ENCODE measurements at places on chromosomes 4 and X.
A peak's percentile ranks its signal among the peaks of the same experiment; 100 is the strongest.

DNA sequence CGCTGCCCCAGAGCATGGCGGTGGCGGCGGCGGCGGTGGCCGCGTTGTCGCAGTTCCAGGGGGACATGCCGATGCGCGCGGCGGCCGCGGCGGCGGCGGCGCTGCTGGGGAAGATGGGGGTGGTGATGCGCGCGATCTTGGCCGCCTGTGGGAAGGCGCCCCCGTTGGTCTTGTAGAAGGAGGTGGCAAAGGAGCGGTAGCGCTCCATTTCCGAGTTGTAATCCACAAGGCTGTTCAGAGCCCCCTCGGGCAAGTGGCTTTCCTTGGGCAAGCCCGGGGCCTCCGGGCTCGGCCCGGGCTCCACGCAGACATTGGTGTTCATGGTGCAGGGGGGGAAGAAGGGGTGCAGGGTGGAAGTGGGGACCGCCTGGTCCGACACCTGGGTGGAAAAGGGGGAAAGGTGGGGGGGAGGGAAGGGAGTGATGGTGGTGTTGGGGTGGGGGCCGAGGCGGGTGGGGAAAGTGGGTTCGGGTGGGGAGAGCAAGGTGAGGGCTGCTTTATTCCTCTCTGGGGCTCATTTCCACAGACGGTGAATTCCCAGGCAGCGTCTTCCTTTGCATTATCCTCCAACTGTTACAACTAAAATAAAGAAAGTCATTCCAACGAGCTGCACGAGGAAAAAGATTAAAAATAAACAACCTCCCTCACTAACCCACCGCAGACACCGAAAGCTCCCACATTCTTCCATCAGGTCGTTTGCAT lies 3.1 kb downstream of the CXXC4 start:
- no peak for DNase-seq

GRCh38 chrX:9775930-9776329 lies 10.3 kb upstream of the GPR143 start:
- no peak for DNase-seq

DNA sequence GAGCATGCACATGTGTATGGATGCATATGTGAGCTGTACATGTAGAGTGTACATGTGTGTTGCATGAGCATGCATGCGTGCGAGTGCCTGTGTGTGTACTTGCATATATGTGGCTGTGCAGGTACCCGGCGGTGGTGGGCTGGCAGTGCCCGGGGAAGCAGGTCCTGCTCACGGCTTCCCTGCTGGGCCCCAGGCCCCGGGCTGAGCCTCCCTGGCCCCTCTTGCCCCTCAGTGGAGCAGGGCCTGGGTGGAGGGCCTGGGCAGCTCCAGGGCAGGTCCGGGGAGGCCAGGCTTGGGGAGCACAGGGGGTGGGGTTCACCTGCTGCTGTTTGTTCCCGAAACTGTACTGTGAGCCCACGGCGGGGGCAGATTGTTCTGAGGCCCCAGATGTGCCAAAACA lies 9.4 kb downstream of the NAT8L start:
- DNase-seq = no peak

- DNase-seq = no peak
Observed at GRCh38 chrX:3655181-3655580, 58.3 kb downstream of the PRKX start.

DNA sequence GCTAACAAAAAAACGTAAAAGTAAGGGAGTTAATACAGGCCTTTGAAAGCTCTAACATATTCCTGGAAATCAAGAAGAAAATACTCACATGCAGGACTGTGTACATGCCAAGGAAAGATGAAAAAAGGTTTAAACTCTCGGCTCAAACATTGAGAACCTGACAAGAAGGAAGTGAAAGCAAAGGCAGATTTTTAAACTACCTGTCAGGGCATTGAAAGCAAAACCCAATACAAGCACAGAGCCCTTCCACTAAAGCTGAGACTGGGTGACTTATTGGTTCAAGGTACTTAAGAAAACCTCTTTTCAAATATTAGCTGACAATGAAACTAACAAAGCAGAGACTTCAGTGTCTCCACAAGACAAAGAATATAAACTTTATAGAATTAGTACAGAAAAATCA lies 313.0 kb upstream of the GRID2 start:
- no peak for DNase-seq

DNA sequence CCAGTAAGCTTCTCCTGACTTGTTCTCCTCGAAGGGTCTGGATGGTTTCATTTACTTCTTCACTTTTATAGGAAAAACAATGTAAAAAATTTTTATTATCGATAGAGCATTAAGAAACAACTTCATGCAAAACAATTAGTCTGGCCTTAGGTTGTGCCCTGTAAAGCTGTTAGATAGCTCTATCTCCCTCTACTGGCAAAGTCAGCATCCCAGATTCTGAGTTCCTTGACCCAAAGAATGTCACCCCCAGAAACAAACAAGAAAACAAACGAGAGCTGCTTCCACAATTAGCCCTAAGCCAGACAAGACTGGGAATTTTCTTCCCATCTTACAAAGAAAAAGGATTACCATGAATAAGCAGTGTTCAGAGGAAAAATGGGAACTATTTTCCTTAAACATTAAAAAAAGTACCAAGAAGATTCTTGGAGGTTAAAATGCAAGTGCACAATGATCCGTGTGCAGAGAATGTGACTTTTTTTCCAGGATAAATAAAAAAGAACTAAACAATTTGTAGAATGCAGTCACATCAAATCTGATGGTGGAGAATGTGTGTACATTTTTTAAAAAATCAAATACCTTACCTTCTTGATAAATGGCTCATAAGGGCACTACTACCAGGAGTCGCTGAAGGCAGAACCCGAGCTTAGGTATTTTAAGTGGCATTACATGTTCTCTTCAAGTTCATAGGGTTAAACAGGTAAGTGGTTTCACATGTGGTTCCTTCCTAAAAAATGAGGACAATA lies 293.2 kb downstream of the FBXO8 start:
- no peak for DNase-seq

GRCh38 chrX:10015723-10016518 lies 48.8 kb downstream of the CLDN34 start:
- DNase-seq = no peak

DNA sequence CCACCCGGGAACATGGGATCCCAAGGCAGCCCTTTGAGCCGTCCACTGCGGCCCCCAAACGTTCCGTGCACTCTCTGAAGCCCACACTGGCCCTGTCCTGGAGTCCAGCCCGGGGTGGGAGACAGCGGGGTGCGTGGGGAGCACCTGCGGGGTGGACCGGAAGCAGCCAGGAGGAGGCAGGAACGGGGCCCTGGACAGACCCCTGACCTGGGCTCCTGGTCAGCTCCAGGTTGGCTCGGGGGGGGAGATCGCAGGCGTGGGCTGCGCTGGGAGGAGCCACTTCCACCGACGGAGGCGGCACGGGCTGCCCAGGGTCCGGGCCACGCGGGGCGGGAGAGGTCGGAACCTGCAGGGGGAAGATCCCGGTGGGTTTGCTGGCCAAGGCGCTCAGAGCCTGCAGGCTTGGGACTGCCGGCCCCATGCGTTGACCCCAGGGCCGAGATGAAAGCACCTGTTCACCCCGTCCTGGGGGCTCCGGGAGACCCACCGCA lies 5.7 kb upstream of the PLCXD1 start:
- no peak for DNase-seq

GRCh38 chr4:112423591-112423990 lies 92.4 kb downstream of the NEUROG2 start:
- no peak for DNase-seq

GRCh38 chr4:7235030-7235380 lies 42.7 kb downstream of the SORCS2 start:
- DNase-seq = no peak

DNA sequence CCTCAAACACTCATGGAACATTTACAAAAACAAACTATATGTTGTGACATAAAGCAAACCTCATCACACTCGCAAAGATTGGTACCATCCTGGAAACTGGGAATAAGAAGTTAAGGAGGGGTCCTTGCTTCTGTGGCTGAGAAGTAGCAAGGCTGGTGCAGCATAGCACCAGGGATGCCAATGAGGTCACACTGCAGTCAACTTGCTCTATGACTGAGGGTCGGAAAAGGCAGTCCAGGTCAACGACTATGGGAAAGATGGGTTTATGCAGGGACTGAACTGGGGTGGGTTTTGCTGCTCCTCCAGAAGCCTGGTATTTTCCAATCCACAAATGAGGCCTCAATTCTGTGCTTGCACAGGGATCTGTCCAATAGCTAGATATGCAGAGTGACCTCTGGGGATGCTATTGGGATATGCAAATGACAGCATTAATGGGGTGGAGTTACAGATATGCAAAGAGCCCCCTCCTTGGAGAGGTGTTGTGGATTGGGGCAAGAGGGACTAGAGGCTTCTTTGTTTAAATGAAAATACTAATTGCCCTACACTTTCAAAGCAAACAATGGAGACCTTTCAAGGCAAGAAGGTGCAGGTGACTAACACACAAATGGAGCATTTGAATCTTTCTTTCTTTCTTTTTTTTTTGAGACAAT lies 7.2 kb upstream of the IL13RA1 start:
- no peak for DNase-seq

- DNase-seq = no peak
Observed at GRCh38 chr4:146346276-146346675, 131.9 kb downstream of the REELD1 start.

- DNase-seq = no peak
Observed at GRCh38 chr4:184599492-184600135, 49.6 kb downstream of the CASP3 start.

GRCh38 chr4:73415807-73416238 lies 11.7 kb downstream of the ALB start:
- DNase-seq = no peak

DNA sequence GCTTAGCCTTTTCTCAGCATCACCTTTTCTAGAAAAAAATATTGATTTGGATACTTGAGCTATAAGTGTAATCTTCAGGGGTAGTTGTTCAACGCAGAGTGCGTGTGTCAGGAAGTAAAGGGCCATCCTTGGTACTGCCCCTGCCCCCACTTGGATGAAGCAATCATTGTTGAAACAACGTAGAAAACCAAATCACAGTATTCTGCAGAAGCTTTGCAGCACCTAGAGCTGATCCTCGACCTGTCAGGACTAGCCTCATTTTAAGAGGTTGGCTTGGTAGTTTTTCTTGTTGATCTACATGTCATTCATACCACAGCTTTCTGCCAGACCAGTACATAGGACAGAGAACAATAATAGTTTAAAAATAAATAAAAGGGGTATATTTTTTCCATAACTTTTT lies 65.3 kb upstream of the MYOZ2 start:
- no peak for DNase-seq

GRCh38 chr4:140180577-140180976 lies 26.6 kb upstream of the MAML3 start:
- DNase-seq = no peak

DNA sequence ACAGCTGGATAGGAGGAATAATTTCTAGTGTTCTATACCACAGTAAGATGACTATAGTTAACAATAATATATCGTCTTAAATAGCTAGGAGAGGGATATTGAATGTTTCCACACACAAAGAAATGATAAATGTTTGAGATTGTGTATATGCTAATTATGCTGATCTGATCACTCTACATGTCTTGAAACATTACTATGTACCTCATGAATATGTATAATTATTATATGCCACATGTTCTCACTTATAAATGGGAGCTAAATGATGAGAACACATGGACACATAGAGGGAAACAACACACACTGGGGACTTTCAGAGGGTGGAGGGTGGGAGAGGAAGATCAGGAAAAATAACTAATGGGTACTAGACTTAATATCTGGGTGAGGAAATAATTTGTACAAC lies 53.2 kb upstream of the MAGEA4 start:
- DNase-seq = no peak

- DNase-seq = no peak
Observed at GRCh38 chr4:6087669-6088341, 69.6 kb upstream of the C4orf50 start.

- DNase-seq = no peak
Observed at GRCh38 chr4:14117575-14118238, 490.2 kb upstream of the BOD1L1 start.

GRCh38 chr4:86556791-86557415 lies 37.2 kb upstream of the PTPN13 start:
- DNase-seq = no peak

GRCh38 chrX:49063715-49064114 lies 4.9 kb downstream of the CCDC120 start:
- DNase-seq = no peak

- no peak for DNase-seq
Observed at GRCh38 chrX:70973221-70973620, 42.3 kb upstream of the SLC7A3 start.

DNA sequence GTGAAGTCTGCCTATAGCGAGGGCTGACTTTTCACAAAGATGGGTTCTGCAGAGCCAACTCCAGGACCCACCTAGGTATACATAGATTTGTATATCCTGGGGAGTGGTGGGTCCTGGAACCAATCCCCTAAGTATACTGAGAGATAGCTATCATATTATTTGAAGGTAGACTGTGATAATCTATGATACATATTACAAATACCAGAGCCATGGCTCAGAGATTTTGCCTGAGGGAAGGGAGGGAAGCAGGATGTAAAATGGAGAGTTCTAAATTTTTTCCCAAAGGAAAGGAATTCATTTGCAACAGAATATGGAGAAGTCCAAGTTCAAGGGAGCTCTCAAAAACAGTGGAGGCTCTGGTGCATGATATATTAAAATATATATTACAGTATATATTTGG lies 7.2 kb downstream of the TCEAL3 start:
- no peak for DNase-seq

DNA sequence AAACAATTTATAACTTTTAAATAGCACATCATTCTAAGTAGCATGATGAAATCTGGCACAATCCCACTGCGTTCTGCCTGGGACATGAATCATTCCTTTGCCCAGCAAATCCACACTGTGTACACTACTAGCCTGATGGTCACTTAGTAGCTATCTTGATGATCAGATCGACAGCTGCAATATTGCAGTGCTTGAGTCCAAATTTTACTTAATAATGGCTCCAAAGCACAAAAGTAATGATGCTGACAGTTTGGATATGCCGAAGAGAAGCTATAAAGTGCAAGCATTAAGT lies 86.6 kb upstream of the NPNT start:
- no peak for DNase-seq

- peak; percentile 47 for DNase-seq
Observed at GRCh38 chr4:54840992-54841768, 183.4 kb downstream of the KIT start.

GRCh38 chr4:58368221-58368620 lies 1258.0 kb upstream of the IGFBP7 start:
- no peak for DNase-seq

GRCh38 chrX:35664833-35665232 lies 133.3 kb upstream of the MAGEB16 start:
- DNase-seq = no peak

GRCh38 chr4:6769233-6769988 lies 13.1 kb upstream of the KIAA0232 start:
- no peak for DNase-seq

GRCh38 chr4:88811904-88812303 lies 114.3 kb upstream of the NAP1L5 start:
- no peak for DNase-seq

- no peak for DNase-seq
Observed at GRCh38 chr4:158760866-158761265, 8.0 kb upstream of the FNIP2 start.

Data from thymus (tissue), 14 donors.